HEK293T (cell line): ENCODE measurements at places on chromosomes 1 and 21.

GRCh38 chr1:113662101-113662500, 97.2 kb downstream of the PHTF1 start:
- DNase-seq, result no peak

DNA sequence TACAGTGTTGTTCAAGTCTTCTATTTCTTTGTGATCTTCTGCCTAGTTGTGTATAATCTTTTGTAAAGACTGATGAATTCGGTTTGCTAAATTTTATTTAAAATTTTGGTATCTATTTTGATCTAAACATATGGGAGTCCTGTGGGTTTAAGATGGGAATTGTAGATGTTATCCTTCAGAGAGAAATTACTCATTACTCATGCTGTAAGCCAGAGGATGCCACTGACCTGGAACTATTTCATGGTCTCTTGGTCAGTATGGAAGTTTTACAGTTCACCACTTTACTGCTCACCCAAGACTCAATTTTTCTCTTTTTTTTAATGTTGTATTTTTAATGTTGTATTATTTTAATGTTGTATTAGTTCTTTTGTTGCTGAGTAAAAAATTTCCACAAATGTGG, 138.6 kb upstream of the B3GALT2 start:
- no peak for DNase-seq

DNA sequence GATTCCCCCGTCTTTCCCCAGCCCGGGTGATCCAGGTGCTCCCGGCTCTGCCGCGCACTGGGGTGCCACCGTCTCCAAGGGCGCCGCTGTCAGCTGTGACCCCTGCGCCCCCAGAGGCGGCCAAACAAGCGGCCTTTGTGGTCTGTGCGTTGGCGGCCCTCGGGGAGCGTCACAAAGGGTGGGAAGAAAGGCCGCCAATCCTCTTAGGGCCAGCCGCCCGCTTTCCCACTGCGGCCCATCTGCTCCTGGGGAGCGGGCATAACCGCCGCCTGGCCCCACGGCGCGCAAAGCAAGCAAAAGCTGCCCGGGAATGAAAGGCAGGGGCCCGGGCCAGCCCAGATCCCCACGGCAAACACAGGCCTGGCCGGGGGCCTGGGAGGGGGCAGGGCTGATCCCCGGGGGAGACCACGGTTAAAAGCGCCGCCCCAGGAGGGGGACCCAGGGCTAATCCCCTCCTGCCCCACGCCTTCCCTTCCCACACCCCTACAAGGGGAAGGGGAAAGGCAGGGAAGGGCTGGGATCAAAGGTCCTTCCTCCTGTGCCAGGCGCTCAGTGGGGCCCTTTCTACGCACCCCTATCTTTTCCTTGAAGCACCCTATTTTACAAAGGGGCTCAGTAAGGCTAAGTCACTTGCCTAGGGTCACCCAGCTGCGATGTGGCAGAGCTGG, 24.0 kb downstream of the C1QB start:
- DNase-seq, result no peak

DNA sequence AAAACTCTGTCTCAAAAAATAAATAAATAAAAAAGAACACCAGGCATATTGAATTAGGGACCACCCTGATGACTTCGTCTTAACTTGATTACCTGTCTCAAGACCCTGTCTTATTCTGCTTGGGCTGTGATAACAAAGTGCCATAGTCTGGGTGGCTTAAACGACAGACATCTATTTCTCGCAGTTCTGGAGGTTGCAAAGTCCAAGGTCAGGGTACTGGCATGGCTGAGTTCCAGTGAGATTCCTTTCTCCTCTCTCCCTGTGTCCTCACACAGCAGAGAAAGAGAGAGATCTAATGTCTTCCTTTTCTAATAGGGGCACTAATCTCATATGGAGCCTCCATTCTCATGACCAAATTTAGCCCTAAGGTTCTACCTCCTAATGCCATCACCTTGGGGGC, 145.6 kb downstream of the HUNK start:
- no peak for DNase-seq

DNA sequence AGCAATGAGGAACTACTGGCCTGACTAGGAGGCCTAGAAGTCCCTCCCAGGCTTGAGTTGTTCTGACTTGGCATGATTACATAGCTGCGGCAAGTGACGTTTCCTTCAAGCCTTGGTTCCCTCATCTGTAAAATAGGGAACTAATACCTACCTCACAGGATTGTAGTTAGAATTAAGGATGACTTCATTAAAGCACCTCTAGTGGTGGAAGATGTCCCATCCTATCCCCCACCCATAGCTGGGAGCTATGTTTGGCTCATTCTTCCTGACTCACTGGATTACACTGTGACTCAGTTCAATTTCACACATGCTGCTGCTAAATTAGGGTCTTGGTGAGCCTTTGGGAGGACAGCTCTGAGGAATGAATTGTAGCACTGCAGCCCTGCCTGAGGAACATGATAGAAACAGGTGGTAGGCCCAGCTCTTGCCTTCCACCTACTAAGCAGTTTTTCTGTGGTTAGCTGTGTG, 6.0 kb upstream of the SHISA4 start:
- DNase-seq, result no peak

GRCh38 chr21:46128106-46128932, 27.1 kb downstream of the FTCD start:
- no peak for DNase-seq

GRCh38 chr1:181137217-181137743, 48.8 kb downstream of the IER5 start:
- no peak for DNase-seq

GRCh38 chr1:1322418-1322817, 2.0 kb downstream of the INTS11 start:
- DNase-seq, result no peak

GRCh38 chr1:57959531-57960241, 535.8 kb upstream of the DAB1 start:
- DNase-seq, result no peak

GRCh38 chr1:39082010-39082799, 56.1 kb downstream of the NDUFS5 start:
- DNase-seq, result no peak

DNA sequence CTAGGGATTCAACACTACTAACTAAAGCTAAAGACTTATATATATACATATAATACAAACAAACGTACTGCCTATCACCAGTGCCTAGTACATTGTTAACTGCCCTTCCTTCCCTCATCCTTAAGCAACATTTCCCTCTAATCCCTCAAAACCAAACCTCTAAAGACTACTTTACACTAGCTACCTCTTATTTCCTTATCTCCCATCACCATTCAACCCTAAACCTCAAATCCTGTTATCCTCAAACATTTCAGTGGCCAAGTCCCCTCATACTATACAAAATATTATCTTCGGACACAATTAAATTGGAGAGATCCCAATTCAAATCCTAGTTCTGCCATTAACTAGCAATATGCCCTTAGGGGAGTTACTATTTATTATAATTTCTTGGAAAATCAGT, 3.7 kb downstream of the SCAF4 start:
- no peak for DNase-seq

DNA sequence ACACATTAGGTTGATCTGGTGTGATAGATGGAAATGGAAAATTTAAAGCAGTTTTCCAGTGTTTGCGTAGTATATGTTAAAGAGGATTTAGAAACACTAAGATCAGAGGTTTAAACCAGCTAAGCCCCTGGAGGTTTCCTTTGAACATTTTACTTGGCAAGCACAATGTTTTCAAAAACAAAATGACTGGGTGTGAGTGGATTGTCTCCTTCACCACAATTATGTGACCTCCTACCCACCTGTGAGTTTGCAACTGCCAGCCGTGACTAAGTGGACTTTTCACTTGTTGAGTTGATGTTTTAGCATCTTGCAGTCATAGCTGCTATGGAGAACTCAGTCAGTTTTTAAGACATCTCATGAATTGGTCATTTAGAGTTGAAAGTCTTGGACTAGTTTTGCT, 4.7 kb downstream of the CCDC190 start:
- DNase-seq, result no peak
